ENCODE measurements at places on chromosomes 4 and X.

DNA sequence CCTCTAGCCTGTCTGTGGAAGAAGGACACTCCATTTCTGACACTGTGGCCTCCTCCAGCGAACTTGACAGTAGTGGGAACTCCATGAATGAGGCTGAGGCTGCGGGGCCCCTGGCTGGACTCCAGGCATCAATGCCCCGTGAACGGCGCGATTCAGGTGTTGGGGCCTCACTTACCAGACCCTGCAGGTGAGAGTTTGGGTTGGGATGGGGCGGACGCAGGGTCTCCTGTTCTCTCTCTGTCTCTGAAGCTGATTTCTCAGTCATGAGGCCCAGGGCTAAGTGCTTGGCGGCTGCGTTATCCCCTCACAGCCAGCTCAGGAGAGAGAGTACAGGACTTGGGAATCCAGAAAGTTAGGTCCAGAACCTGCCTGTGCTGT, 71.0 kb downstream of the STARD8 start:
- DNase-seq = no peak

DNA sequence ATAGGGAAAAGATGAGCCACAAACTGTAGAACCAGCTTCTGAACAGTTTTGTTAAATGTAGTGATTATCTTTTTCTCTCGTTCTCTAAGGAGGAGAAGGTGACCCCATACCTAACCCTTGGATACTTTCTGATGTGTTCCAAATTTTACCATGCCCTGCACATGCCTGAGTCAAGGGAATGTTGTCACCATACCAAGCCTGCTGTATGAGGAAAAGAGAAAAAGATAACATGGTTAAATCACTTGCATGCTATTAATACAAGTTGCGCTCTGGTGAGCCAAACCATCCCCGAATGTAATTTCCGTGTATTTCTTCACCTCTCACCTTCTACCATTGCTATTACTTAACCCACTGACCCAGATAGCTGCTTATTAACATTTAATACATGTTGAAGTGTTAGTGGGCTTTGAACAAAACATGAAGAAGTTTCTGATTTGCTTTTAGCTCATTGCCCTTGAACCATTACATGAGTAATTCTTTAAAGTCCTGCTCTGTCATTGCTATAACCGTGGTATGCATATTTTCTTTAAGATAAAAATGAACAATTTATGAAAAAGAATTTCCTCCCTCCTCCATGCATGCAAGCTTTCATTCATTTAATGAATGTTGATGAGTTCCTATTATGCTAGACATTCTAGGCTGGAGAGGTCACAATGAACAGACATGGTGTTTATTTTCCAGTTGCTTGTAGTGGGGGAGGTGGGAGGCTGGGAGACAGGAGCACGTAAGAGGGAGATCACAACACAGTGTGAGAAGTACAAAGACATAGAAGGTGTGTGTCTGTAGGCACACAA, 13.6 kb upstream of the KIT start:
- no peak for DNase-seq

DNA sequence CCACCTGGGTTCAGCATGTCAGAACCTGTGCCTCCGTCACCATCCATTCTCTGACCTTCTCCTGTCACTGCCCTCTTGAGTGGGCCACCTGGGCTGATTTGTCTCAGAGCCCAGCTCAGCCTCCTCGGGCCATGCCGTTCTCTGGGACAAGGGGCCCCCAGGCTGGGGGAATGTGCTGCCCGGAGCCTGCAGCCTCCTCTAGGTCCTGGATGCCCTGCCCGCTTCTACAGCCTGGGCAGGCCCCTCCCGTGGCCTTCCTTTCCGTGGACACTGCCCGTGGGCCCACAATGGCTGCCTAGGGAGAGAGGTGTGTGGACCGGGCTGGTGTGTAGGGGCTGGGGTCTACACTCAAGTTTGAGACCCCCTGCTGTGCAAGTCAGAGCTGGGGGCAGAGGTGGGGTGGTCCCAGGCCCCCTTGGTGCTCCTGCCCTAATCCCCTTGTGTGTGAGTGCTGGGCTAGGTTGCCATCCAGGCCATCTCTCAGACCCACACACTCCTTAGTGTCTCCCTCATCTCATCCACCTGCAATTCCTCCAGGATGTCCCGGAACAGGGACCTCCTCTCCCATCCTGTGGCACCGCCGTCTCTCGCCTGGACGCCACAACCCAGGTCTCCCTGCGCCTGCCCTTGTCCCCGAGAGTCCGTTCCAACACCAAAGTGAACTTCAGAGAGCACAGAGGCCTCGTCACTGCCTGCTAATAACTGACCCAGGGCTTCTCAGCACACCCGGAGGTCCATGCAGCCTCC, 12.4 kb downstream of the PSAPL1 start:
- DNase-seq = no peak

GRCh38 chr4:79685542-79685941, 277.5 kb upstream of the GK2 start:
- DNase-seq = no peak
